SK-N-DZ (cell line): ENCODE measurements at places on chromosomes 1 and 21.

- DNase-seq = no peak
Measured at GRCh38 chr1:68717330-68717729, 220.4 kb upstream of the DEPDC1 start.

DNA sequence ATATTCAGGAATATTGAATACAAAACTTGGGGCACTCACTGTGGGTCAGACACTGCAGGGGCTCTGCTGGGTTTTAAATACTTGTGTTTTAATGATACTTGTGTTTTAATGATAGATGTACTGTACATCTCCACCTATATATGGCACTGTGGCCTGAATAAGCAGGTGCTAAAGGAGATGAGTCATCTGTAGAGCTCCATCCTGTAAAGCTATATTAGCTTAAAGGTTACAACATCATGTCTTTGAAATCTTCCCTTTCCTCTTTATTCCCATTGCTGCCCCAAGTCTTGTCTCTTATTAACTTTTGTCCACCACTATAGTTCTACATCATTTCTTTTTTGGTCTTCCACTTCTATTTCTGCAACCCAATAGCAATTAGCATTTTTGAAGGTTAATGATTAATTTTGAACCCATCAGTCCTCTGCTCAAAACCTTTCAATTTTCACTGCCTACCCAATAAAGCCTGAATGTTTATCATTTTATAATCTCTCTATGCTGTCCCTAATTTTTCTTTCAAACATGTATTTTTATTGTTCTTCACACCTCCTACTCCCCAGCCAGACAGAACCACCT lies 113.3 kb upstream of the PTGFR start:
- DNase-seq = no peak

GRCh38 chr1:114524944-114525343 lies 13.9 kb upstream of the TRIM33 start:
- no peak for DNase-seq

- peak; percentile 41 for DNase-seq
Measured at GRCh38 chr1:214332946-214333798, 52.2 kb downstream of the SMYD2 start.

DNA sequence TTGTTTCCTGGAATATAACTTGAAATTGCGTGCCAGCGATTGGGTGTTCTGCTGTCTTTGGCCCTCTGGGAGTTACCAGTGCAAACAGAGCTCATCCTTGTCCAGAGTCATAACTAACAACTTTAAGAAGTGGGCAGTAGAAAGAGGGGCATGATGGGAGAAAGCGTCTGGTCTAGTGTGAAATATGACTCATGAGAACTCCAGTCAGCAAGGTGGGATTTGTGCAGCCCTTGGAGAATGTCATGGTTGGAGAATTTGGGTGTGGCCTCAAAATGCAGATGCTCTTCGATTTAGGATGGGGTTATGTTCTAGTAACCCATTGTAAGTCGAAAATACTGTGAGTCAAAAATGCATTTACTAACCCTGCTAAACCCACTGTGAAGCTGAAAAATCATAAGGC lies 12.9 kb downstream of the ATP1B1 start:
- DNase-seq = no peak
